Smooth muscle cell of trachea (primary cell): ENCODE measurements at places on chromosomes 4 and X. TPM values are rescaled to one million over a fixed set of nuclear protein-coding genes. Genes with fewer than 3 reads are reported as not detected.

TEX11 gene
- 0.15 TPM in 1 of 2 replicates, not detected in the other for total RNA-seq

SUPT20HL1 gene
- total RNA-seq: 0.15 and 0.17 TPM in 2 replicates

SPANXN4 gene
- total RNA-seq: not detected in 2 replicates

PABPC1L2B gene
- not detected in 2 replicates for total RNA-seq

SYTL5 gene
- 1.0 and 2.8 TPM in 2 replicates for total RNA-seq

ATP8A1 gene
- 1.3 and 7.0 TPM in 2 replicates for total RNA-seq

CCSER1 gene
- total RNA-seq: not detected in 2 replicates

SLC7A11 gene
- total RNA-seq: 53.4 and 53.9 TPM in 2 replicates

ARHGAP36 gene
- total RNA-seq: not detected in 2 replicates

HPSE gene
- total RNA-seq: 0.50 and 1.6 TPM in 2 replicates

USP46 gene
- 14.6 and 15.0 TPM in 2 replicates for total RNA-seq

ASMT gene
- not detected in 2 replicates for total RNA-seq

IDUA gene
- 11.6 and 29.1 TPM in 2 replicates for total RNA-seq

DGAT2L6 gene
- not detected in 2 replicates for total RNA-seq

FGA gene
- total RNA-seq: not detected in 2 replicates

SPANXD gene
- not detected in 2 replicates for total RNA-seq

SLC26A1 gene
- total RNA-seq: 0.33 and 0.44 TPM in 2 replicates

TFE3 gene
- 45.1 and 66.0 TPM in 2 replicates for total RNA-seq

NWD2 gene
- not detected in 2 replicates for total RNA-seq

SLC2A9 gene
- total RNA-seq: 0.73 and 2.8 TPM in 2 replicates

ZMAT1 gene
- 0.17 and 0.44 TPM in 2 replicates for total RNA-seq

MGAT4D gene
- under 0.01 TPM in 1 of 2 replicates, not detected in the other for total RNA-seq
